AG20443 (cell line): ENCODE measurements at places on chromosomes 5 and 9.

- DNase-seq, result no peak
Observed at GRCh38 chr9:36317766-36318165, 59.5 kb upstream of the GNE start.

DNA sequence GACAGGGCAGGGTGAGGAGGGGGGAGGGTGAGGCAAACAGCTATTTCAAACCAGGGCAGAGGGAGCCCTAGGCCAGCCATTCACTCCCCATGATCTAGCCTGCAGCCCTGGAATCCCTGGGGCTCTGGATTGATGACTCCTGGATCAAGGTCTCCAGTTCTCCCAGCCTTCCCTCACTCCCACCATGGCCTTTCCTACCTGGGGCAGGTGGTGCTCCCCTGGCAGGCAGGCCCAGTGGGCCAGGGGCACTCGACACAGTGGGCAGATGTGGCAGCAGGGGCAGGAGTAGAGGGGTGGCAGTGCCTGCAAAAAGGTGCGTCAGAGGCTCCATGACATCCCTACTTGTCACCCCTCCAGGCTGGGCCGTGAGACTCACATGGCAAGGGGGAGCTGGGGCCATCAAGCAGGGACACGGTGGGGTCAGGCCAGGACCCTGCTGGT, 6.0 kb downstream of the KIF12 start:
- no peak for DNase-seq

DNA sequence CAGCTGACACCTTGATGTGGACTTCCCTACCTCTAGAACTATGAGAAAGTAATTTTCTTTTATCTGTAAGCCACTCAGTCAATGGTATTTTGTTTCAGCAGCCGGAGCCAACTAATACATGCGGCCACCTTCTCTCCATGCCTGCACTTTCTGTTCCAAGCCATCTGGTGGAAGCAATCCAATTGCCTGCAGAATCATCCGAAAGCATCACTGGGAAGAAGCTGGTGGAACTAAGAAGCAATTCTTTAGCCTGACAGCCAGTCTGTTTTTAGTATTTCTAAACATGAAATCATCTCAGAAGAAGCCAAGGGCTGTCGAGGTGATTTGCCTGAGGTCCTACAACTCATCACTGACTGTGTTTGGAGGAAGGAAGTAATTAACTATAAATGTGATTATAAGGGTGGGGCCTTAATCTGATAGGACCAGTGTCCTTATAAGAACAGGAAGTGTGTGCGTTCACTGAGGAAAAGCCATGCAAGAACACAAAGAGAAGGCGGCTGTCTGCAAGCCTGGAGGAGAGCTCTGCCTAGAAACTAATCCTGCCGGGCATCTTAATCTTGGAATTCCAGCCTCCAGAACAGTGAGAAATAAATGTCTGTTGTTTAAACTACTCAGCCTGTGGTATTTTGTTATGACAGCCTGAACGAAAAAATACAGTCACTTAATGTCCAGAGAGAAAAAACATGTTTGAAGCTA, 49.1 kb downstream of the NXNL2 start:
- peak; percentile 75 for DNase-seq

DNA sequence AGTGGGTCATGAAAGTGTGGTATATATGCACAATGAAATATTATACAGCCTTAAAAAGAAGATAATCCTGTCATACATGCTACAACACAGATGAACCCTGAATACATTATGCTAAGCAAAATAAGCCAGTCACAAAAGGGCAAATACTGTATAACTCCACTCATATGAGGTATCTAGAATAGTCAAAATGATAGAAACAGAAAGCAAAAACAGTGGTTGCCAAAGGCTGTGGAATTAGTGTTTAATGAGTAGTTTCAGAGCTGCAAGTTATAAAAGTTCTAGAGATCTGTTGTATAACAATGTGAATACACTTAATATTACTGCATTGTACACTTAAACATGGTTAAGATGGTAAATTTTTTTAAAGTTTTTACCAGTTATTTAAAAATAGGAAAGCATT, 135.0 kb downstream of the OXCT1 start:
- no peak for DNase-seq

GRCh38 chr5:147234239-147234824, 494 bp upstream of the STK32A start:
- DNase-seq, result no peak

GRCh38 chr9:99497641-99498040, 275.6 kb downstream of the SEC61B start:
- DNase-seq, result no peak

GRCh38 chr5:116569999-116570398, 4.6 kb downstream of the SEMA6A start:
- DNase-seq, result no peak

GRCh38 chr5:67437905-67438845, 241.6 kb upstream of the CD180 start:
- no peak for DNase-seq

- DNase-seq, result no peak
Observed at GRCh38 chr5:86500947-86501346, 116.8 kb upstream of the COX7C start.

DNA sequence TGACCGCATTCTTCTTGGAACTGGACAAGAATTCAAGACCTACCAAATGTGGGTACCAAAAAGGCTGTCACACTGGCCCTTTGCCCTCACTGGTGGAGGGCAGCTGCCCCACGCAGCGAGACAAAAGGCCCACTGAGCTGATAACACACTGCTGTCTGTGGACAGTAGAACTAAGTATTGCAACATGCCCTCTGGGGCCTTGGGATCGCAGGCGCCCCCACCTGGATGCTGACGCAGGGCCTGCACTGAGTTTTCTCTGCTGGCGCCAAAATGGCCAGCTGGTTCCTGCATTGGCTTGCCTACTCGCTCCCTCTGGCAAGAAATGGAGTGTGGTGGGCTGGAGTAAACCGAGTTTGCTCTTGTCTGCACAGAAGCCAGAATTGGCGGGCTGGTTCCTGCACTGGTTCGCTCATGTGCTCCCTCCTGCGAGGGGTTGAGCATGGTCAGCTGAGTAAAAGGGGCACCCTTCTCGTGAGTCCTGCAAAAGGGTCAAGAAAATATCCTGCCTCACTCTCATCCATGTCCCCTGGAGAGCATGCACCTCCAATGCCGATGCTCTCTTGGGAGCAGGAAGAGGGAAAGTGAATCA, 55.7 kb downstream of the NXNL2 start:
- no peak for DNase-seq

DNA sequence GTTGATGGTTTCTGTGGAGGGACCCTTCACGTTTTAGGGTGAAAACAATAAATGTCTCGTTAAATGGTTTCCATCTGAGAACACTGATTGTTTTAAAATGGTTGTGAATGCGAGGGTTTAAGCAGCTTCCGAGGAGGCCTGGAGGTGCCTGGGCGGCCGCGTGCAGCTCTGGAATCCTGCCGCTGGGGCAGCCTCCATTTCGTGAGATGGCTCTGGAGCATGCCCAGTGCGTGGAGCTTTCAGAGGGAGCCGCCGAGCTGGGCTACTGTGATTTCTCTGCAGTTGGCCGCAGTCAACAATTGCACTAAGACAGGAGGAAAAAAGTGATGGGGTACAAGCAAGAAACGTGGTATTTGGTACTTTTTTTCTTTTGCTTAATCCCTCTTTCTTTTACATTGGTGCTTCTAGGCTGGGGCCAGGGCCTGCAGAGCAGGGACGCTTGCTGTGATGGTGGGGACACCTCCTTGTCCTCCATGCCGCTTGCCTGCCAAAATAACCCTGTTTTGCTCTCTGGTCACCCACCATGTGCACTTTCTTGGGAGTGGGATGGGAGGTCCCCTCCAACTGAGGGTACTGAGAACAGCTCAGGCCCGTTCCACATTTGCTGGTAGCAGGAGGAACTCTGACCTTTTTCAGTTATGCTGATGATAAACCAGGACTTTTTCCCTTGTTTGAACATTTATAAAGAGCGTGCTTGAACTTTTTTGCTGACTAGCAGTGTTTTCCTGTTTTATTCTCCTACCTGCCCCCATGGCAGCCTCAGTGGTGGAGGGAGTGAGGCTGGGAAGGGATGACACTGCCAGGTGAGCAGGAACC, 47.1 kb downstream of the EHMT1 start:
- DNase-seq, result peak; percentile 34

- DNase-seq, result no peak
Observed at GRCh38 chr9:15189481-15189880, 117.5 kb downstream of the TTC39B start.

GRCh38 chr9:34169125-34169524, 9.7 kb upstream of the UBAP1 start:
- DNase-seq, result no peak
